ENCODE measurements at places on chromosomes 7 and 10. TPM values are rescaled to one million over a fixed set of nuclear protein-coding genes. Genes with fewer than 3 reads are reported as not detected.
A peak's percentile ranks its signal among the peaks of the same experiment; 100 is the strongest.

GRCh38 chr10:88934900-88935672, 17.5 kb downstream of the ACTA2 start:
- peak; percentile 90 for DNase-seq

DNA sequence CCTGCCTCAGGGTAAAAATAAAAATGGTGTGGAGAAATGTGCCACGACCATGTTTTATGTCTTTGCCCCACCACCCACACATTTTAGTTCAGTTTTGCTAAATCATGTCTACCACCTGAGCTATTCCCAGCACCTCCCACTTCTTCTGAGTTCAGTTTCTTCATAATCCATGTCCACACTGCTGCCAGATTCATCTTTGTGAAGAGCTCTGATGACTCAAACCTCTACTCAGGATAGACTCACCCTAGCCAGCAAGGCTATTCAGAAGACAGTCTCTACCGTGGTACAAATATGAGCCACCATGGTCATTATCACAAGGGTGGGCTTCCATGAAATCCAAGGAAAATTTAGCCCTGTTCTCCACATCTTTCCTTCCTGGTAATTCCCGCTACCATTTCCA, 231.1 kb upstream of the PRKCQ start:
- no peak for DNase-seq

DNA sequence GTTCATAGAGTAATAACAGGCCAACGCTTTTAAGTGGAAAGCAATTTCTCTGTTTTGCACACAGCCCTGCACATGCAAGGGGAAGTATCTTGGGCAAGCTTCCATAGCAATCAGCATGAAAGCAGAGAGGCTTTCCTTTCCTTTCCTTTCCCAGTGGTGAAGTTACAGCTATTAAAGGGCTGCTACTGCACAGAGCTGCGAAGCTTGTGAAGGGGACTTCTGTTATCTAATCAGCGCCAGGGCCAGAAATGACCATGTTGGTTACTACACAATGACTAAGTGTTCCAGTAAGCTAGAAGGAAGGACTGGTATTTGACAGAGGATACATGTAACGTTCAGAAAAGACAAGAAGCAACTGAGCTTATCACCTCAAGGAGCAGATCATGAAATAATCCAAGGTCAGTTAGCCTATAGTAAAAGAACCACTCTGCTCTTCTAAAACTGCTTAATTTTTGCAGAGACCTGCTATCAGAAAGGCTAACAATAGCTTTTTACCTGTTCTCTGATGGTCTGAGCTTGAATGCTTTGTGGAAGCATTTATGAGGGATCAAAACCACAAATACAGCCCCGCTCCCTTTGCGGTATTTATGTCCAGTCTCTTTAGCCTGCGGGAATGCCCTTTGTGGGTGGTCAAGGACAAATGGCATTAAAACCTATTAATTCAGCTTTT, 45.9 kb downstream of the SGMS1 start:
- DNase-seq: no peak

DNA sequence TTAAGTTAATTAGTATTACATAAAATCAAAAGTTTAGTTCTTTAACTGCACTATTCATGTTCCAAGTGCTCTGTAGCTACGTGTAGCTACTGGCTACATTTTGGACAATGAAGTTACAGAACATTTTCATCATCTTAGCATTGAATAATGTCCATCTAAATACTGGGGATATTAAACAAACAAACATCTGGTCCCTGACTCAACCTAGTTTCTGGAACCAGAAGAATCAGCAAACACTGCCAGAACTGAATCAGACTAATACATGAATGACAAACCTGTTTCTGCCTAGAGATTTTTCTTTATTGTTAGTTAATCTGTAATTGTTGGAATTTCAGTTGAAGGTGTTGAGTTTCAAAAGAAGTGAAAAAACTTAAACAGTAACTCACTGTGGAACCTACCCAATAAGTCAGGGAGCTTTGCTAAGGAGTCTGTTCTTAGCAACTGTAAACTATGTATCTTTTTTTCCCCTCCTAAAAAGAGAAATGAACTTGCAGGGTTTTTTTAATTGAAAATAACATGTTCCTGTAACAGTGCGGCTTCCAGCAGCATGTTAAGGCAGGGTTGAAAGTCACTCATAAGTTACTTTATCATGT, 58.3 kb downstream of the CDK13 start:
- DNase-seq: no peak

DNA sequence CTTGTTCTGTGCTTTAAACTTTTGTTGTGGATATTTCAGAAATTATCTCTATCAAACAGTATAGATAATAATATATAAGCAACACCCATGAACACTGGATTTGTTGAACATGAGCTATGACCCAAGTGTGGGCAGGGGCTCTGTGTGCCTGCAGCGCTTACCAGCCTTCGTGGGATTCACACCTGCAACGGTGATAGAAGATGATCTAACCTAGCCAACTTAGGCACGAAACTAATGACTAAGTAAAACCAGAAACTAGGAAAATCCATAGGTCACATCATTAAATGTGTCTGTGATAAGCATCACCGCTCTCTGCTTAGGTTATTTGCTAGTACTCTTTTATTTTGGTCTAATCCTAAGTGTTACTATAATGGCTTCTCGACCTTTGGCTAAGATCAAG, 18.0 kb downstream of the SPAG6 start:
- DNase-seq: no peak

DNA sequence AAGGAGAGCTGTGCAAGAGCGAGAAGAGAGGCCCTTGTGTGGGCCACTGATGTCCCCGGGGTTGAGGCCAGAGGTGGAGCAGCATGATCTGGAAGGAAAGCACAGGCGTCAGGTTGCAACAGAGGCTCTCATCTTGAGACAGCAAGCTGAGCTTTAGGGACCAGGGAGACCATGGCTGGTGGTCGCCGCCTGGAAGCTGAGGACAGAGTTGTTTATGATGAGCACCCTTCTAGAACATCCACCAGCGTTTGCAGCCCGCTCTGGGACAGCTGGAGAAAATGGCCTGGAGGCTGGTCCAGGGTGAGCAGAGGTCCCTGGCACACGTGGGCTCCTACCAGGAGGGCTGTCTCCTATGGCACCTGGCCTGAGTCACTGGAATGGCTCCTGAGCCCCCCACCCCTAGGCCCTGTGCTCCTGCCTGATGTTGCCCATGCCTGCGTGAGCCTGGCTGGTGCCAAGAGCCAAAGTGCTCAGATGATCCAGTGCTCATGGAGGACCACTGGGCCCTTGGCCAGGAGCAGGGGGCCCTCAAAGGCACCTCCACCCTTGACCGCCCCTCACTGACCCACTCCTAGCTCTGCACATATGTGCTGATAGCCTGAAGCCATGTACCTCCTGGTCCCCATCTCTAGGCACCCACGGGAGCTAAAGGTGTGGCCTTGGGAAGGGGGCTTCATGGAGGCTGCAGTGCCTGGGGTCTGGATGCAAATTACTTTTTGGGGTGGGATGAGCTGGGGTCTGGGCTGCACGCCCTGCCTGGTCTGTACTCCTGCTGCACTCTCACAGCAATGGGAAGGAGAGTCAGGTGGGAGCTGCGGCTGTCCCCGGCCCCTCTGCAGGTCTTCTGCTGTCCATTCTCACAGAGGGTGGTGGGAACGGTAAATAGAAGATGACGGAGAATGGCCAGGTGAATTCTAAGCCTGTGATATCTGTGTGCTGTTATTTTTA, 40.1 kb upstream of the RET start:
- no peak for DNase-seq

DNA sequence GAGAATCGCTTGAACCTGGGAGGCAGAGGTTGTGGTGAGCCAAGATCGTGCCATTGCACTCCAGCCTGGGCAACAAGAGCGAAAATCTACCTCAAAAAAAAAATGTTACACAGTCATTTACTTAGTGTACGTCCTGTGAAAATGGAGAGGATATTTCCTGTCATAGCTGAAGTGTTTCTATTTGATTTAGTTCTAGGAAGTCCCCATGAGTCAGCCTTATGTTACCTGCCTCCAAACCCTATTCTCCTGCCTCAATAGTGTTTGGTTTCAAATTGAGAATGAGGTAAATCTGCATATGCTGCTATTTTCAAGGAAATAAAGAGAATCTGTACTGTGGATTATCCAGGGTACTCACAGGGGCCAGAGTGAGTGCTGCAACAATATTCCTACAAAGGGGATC, 1284.5 kb upstream of the AUTS2 start:
- no peak for DNase-seq

DNA sequence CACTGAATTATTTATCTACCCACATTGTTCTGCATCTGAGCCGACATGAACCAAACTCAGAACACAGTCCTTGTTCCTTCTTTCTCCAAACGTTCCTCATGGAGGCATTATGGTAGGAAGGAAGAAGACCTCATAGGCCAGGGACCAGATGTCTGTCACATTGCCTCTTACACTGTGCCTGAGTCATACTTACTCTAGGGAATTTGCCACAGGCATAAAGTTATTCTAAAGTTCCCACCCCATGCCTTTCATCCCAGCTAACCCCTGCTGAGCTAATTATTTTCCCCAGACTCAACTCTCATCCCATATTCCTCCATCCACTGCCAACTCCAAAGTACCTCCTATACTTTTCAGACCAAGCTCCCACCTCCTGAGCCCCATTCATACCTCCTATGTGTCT, 21.2 kb downstream of the MAT1A start:
- no peak for DNase-seq

DNA sequence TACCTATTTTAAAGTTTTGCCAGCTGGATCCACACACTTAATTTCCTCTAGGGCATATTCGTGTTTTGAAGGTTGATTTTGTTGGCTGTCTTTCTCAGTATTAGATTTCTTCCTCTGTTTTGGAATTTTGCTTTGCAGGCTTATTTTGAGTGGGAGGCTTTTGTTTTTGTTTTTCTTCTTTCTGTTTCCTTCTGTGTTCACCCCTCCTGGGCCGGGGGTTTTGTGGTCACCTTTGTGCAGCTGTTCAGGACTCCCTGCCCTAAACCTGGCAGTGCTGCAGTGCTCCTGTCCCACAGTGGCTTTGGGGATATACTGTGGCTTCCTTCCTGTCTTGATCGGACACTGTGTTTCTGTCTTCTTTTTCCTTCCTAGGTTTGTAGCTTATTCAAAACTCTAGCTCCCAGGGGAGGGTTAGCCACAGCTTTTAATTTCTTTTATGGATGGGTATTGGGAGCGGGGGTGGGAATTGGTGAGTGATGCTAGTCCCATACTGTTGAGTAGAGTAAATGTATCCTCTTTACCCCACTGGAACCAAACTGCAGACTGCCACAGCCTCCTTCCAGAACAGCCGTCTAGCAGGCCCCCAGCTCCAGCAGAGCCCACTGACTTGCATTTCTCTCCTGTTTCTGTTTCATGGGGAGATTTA, 228.7 kb upstream of the FZD8 start:
- no peak for DNase-seq

DNA sequence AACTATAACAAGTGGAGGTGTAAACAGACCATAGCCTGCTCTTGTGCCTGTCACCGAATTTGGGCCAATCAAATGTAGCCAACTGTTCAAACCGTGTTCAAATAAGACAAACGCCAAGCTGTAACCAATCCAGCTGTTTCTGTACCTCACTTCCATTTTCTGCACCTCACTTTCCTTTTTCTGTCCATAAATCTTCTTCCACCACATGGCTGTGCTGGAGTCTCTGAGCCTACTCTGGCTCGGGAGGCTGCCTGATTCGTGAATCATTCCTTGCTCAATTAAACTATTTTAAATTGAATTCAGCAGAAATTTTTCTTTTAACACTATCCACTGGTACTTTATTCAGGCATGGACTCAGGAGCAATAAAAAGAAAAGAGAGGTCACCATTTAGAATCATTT, 29.9 kb upstream of the COL1A2 start:
- no peak for DNase-seq

- DNase-seq: peak; percentile 85
These were observed 3.8 kb upstream of the STN1 start for GRCh38 chr10:103921750-103922195.

DNA sequence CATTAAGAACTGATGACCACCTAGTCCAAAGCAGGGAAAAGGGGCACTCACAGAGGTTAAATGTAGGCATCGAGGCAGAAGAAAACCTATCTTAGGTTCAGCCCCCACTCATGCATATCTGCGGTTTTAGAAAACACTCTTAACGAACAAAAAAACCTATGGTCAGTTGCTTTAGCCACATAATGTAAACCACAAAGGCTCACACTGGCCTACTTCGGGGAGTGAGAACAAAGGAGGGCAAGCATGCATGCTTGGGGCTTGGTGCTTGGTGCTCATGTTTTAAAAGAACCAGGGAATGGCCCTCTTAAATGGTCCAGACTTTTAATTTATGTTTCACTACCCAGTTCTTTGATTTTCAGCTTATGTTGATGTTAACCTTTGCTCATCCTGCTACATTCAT, 14.2 kb downstream of the INSYN2A start:
- no peak for DNase-seq

GRCh38 chr7:157979636-157980340, 607.8 kb downstream of the PTPRN2 start:
- DNase-seq: no peak

- DNase-seq: peak; percentile 80
These were observed 1.7 kb upstream of the CTNNA3 start for GRCh38 chr10:67697724-67698131.

The TMEM229A gene
- not detected for total RNA-seq

The FAM25C gene
- total RNA-seq: not detected

The ADAM22 gene
- 1.7 TPM for total RNA-seq

The PIP gene
- not detected for total RNA-seq

The HOXA3 gene
- not detected for total RNA-seq

The ANKRD2 gene
- total RNA-seq: not detected

The EN2 gene
- not detected for total RNA-seq

The CPA4 gene
- total RNA-seq: not detected

The TOMM7 gene
- 196 TPM for total RNA-seq

The IDI2 gene
- total RNA-seq: not detected

The TMEM270 gene
- not detected for total RNA-seq

The HERPUD2 gene
- 20.4 TPM for total RNA-seq

The ANKRD1 gene
- not detected for total RNA-seq

All from activated CD4-positive, alpha-beta T cell treated with anti-CD3 and anti-CD28 coated beads, Interleukin-2, amount 10 ng/mL, durations not matched to agents 24 days and 14 days (primary cell).